ENCODE measurements at places on chromosomes 2 and 18.

GRCh38 chr2:190469771-190470170, 61.6 kb downstream of the MFSD6 start:
- DNase-seq: no peak

DNA sequence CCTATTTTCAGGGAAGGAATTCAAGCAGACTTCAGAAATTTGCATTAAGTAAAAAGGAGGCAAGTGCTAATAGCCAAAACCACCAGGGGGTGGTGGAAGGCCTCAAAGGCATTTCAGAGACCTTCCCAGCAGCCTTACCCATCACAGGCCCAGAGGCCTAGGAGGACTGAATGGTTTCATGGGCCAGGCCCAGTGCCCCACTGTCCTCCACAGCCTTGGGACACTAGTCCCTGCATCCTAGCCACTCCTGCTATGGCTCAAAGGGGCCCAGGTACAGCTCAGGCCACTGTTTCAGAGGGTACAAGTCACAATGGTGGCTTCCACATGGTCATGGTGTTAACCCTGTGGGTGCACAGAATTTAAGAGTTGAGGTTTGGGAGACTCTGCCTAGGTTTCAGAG, 58.6 kb upstream of the CHAC2 start:
- no peak for DNase-seq

- DNase-seq: no peak
Measured at GRCh38 chr2:80473796-80474195, 169.2 kb upstream of the LRRTM1 start.

DNA sequence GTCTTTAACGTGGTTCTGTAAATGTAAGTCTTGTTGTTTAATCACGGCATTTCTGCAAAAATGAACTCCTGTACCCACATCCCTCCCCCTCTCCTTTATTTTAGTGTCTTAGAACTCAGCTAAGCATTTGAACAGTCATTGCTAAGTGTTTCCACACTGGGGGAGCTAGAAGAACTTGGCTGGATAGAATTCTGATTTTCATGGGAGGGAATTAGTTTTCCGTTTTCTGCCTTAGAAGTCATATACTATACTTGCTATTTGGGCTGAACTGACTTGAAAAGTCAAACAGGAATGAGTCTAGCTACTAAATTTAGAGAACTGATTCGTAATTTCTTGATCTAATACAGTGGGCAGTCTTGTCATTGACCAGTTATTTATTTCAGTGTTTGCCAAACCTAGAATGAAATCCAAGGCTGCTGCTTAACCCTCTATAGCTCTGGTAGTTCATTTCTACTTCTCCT, 61.1 kb downstream of the FMNL2 start:
- no peak for DNase-seq

GRCh38 chr2:136238286-136239078, 120.5 kb upstream of the CXCR4 start:
- DNase-seq: peak; percentile 21

GRCh38 chr2:74063486-74063885, 78.8 kb downstream of the TET3 start:
- no peak for DNase-seq

GRCh38 chr18:3025544-3025943, 12.6 kb upstream of the LPIN2 start:
- no peak for DNase-seq

DNA sequence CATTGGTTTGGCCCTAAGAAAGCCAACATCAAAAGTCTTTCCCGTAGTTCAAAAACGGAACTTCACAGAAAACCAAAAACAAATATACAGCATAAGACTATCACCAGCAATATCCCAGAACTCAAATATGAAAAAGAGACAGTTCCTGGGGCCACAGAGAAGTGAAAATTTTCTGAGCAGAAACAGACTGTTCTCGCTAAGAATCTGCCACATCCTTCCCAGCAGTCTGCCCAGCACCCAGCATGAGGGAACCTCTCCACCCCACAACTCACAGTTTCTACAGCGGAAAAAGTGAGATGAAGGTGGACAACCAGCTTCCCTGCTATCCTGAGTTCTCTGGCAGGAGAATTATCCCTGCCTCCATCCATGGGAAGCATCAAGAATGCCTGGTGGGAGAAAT, 26.7 kb upstream of the TMEM163 start:
- DNase-seq: no peak

GRCh38 chr2:149828520-149829210, 241.1 kb upstream of the MMADHC start:
- no peak for DNase-seq

GRCh38 chr18:670522-670921, 13.1 kb downstream of the TYMS start:
- no peak for DNase-seq

GRCh38 chr18:10170375-10170774, 256.6 kb downstream of the VAPA start:
- no peak for DNase-seq

DNA sequence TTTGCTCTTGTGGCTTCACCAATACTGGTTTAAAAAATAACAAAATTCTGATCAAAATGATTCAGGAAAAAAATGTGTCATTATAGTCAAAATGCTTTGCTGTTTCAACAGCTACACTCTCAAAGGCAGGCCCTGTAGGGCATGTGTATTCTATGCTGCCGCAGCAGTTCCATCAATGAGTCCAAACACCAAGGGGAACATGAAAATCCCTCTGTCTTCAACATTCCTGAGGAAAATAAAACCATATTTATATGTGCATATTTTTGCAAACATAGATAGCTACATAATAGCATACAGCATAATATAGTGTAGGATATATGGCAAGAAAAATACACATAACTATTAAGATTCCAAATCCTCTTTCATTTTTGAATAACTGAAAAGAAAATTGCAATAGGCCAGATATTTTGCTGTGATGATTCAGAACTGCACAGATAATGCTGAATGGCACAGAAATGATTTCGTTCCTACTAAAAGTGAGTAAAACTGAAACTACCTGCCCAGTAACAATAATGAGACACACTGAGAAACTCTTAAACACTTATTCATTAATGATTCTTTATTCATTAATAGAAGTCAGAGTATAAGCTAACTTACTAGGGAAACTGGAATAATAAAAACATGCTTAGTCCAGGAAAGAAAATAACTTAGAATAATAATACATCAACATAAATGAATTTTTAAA, 343.8 kb downstream of the SUCLG1 start:
- DNase-seq: no peak

DNA sequence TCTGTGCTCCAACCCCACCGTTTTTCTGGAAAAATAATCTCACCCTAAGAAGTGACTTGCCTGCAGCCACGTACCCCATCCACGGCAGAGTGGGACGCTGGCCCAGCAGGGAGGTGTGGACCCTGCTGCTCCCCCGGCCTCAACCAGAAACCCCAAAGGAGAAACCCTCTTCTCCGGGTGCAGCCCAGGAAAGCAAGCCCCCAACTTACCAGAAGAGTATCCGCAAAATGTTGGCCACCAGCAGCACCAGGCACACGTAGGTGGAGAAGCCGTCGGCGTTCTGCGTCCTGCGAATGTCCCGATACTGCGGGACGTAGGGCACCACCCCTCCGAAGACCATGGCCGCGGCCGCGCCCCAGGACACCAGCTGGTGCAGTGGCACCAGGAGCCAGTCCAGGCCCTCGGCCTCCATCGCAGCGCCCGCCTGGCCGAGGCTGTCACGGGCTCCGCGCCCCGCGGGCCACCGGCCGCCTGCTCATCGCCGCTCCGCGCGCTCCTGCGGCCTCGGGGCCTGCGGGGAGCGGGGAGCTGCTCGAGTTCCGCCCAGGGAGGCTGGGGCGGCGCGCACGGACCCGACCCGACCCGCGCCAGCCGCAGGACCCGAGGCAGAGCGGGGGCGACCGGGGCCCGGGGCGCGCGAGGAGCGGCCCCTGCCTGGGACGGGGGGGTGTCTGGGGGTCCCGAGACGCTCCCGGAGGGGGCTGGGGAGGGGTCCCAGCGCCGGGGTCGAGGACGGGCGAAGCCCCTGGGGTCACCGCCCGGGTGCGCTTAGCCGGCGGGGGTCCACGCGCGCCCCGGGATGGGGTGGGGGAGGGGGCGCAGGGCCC, 725 bp downstream of the SLC66A2 start:
- DNase-seq: peak; percentile 16

DNA sequence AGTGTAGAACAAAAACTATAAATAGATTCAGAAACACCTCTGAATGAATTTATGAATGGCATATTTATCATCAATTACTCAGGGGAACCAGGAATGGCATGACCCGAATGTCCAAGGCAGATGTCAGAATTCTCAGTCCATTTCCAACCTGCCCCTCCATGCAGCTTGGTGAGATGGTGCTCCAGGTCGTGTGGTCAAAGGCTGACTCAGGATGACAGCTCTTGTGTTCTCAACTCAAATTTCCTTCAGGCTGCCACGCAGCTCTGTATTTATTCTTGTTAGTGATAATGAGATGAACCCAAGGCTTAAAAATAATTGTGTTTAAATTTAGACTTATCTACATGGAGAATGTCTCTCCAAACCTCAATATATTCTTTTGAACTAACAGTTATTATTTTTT, 146.9 kb downstream of the METTL4 start:
- DNase-seq: no peak

- DNase-seq: no peak
Measured at GRCh38 chr2:54878182-54878581, 154.7 kb downstream of the EML6 start.

DNA sequence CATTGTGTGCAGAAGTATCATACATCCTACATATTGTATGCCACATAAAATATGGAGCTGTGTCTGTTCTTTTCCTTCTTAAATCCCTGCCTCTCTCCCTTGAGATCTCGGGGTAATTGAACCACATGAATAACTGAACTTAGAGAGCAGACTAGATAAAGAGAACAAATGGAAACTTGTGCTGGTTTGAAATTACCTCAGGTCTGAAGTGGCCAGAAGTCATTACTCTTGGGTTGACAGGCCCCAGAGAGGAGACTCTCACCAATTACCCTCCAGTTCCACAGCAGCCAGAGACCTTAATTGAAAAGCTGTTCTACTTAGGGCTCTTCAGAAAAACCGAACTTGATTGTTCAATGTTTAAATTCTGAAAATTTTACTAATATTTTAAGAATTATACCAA, 5.0 kb upstream of the ADAM17 start:
- DNase-seq: no peak

DNA sequence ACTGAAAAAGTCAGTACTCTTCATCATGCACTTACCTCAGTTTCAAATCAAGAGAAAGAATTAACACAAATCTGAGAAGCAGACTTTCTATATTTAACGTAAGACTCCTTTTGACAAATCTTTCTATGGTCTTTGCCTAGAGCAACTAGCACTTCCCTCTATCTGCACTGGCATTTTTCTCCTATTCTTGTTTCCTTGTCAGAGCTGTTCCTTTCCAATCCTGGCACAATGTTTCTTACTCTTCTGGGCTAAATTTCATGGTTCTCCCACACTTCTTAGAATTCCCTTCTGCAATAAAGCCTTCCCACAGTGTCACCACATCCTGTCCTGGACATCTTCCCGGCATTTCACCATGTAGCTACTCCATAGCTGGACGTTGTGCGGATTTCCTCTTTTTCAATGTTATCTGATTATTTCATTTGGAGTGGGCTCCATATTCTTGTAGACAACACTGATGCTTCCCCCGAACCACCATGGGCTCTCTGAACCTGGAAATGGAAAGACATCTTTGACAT, 144.7 kb upstream of the CTNNA2 start:
- no peak for DNase-seq

GRCh38 chr2:105371156-105371555, 27.7 kb downstream of the FHL2 start:
- no peak for DNase-seq

DNA sequence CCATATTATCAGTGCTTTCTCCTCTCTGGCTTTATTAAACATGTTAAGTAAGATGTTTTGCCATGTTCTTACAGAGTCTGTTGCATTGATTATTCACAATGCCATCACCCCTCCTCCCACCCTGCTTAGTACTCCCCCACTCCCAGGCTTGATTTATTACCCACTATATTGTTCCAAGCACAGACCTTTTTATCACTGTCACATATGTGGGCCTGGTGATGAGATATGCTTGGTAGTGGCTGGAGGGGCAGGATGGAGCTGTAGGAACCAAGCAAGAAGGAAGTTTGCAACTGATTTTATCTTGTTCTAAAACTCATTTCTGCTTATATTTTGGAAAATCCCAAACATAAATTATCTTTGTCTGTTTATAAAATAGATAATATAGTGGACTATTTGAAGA, 748.2 kb upstream of the CELF4 start:
- no peak for DNase-seq

DNA sequence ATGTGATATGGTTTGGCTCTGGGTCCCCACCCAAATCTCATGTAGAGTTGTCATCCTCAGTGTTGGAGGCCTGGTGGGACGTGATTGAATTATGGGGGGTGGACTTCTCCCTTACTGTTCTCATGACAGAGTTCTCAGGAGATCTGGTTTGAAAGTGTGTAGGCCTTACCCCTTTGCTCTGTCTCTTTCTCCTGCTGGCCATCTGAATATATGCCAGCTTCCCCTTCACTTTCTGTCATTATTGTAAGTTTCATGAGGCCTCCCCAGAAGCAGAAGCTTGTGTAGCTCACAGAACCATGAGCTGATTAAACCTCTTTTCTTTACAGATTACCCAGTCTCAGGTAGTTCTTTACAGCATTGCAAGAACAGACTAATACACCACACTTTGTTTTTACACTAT, 222.3 kb downstream of the DOK6 start:
- DNase-seq: no peak

- no peak for DNase-seq
Measured at GRCh38 chr2:65727816-65728215, 295.4 kb upstream of the SPRED2 start.

DNA sequence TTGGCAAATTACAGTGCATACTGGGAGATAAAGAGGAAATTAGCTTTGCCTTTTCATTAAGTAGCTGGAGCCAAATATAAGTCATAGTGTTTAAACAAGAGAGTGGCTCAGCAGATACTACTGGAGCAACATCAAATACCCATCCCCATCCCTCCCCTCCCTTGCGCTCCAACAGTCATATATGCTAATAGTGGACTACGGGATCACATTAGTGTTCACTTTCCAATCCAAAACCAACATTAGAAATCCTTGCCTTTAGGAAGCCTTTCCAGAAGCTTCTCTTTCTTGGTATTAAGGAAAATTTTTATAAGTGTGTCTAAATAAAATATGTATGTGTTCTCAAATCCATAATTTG, 1669.3 kb downstream of the SUCLG1 start:
- no peak for DNase-seq

- DNase-seq: no peak
Measured at GRCh38 chr2:610491-610890, 66.7 kb downstream of the TMEM18 start.

DNA sequence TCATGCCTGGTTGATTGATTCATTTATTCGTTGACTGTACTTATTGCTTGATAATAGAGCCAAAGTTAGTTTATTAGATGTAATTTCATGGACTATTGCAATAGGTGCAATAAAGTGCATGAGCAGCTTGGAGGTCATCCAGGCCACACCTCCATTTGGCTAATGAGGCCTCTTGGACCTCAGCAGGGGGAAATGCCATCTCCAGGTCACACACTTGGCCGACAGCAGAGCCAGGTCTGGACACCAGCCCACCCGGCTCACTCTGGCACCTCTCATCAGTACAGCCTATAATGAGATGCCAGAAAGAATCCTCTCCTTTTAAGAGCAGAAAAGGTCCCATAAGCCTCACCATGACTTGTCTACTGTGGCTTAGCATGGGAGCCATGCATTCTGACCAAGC, 71.2 kb upstream of the AFF3 start:
- DNase-seq: no peak

All from T-helper 1 cell (primary cell).